ENCODE measurements at places on chromosomes 12 and 14. TPM values are rescaled to one million over a fixed set of nuclear protein-coding genes. Genes with fewer than 3 reads are reported as not detected.

MYH6 gene
- not detected for total RNA-seq

HCAR1 gene
- 0.46 TPM for total RNA-seq

RPGRIP1 gene
- 0.07 TPM for total RNA-seq

OTX2 gene
- total RNA-seq: not detected

CCER1 gene
- not detected for total RNA-seq

CD163L1 gene
- 1.7 TPM for total RNA-seq

RD3L gene
- not detected for total RNA-seq

VWF gene
- 0.06 TPM for total RNA-seq

PRB4 gene
- not detected for total RNA-seq

HOXC6 gene
- total RNA-seq: 3.2 TPM

CLEC2A gene
- total RNA-seq: not detected

KRT77 gene
- not detected for total RNA-seq

CIROP gene
- total RNA-seq: not detected

ASCL1 gene
- not detected for total RNA-seq

CEP170B gene
- 28.9 TPM for total RNA-seq

AVPR1A gene
- total RNA-seq: 0.29 TPM

HNRNPA1 gene
- 1,064 TPM for total RNA-seq

- DNase-seq: no peak
Measured at GRCh38 chr14:104657101-104657524, 32.3 kb upstream of the INF2 start.

GRCh38 chr14:61257469-61258057, 23.6 kb downstream of the TMEM30B start:
- no peak for DNase-seq

DNA sequence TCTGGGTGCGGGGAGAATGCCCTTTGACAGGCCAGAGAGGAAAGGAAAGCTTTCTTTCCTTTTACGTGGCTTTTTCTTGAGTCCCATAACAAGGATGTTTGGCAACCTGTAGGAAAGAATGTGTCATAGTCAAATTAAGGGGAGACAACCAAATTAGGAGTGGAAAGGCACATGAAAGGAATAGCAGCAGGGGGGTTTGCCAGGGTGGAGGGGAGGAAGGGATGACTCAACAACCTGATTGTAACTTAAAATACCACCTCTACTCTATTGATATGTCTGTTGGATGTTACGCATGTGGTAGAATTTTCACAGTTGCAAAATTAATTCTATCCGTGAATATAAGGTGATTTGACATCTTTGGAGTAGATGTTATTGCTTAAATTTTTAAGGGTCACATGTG, 28.5 kb upstream of the MYBPC1 start:
- DNase-seq: no peak

DNA sequence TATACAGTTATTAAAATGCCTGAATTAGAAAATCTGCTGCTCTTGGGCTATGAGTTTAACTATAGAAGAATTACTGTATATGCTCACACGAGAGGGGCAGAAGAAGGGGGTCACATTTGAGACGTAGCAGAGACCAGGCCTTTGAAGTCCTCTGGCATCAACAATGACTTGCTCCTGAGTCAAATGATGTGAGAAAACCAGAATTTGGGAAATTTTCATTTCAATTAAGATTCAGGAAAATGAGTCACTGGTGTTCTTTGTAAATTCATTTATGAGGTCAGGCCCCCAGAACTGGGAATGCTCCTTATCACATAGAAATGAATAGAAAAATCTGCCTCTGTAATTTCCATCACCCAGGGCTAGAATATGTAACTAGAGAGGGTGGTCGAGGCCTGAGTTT, 92.9 kb downstream of the APAF1 start:
- no peak for DNase-seq

DNA sequence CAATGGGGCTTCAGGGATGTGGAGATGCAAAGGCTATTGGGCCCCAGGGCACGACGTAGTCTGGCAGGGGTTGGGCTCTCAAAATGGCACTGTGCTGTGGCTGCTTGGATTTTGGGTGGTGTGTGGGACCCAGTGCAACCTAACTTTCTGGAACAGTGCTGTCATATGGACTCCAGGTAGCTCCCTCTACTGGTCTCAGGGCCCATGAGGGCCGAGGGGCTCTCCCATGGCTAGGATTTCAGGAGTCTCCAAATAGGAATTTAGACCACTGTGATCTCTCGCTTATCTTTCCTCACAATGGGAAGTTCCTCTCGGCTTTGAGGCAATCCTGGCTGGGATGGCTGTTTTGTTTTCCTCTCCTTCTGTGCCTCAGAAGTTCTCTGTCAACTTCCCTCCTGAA, 68.2 kb upstream of the MUCL1 start:
- DNase-seq: no peak

- no peak for DNase-seq
Measured at GRCh38 chr14:20490563-20490962, 14.8 kb upstream of the RNASE10 start.

DNA sequence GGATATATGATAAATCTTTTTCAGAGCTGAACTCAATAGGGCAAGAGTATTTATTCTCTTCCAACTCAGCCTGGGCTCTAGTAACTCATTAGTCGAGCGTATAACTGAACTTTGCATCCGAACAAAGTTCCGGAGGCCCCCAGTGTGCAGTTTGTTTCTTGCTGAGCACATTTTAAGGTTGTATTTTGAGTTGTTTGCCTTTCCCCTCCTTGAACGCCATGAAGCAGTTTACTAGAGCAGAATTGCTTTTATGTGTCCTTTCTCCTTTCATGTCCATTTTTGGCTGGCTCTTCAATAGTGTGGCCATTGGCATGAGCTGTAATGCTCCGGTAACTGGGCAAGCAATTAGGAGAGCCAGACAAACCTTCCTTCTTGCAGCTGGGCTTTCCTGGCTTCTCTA, 105.3 kb downstream of the WIF1 start:
- DNase-seq: no peak

GRCh38 chr12:43676183-43676813, 82.3 kb downstream of the PUS7L start:
- no peak for DNase-seq

DNA sequence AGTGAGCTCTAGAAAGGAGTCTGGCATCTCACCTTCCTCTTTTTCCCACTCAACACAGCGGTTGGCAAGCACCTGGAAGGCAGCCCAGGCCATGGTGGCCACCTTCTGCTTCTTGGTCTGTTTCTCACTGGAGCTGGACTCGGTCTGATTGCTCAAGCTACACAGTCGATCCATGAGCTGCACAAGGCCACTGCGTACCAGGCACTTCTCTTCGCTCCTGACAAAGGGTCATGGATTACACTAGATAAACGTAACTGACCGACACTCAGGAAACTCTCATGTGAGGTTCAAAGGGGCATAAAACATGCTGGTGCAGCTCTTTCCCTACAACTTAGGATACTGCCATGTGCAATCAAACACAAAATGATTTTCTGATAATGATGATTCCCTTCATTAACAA, 113.7 kb downstream of the TRAFD1 start:
- no peak for DNase-seq

DNA sequence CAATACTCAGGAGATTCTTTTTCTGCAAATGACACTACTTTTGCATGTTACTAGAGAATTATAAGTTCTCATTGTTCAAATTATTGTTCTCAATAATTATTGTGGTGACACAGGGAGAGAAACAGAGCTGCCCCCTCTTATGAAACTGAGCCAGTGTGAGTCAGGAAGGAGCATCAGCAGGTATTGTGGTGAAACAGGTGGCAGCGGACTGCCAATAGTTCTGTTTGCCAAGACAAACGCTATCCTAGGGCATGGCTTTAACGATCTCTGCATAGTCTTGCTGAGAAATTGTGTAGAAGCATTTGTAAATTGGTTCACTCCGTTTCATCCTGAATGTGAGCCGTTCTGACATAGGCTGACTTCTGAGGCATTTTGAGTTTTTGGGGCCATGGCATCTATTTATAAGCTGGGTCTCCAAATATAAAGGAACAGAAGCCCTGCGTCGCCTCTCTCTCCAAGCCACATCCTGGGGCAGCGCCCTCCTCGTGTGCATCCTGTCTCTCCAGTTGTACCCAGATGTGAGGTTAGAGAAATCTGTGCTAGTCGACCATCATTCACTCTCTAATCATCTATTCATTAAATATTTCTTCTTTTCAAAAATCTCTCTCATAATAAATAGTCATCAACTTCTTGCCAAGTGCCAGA, 15.8 kb upstream of the PPP4R4 start:
- DNase-seq: no peak

GRCh38 chr14:91749868-91750267, 18.0 kb upstream of the CATSPERB start:
- DNase-seq: no peak

DNA sequence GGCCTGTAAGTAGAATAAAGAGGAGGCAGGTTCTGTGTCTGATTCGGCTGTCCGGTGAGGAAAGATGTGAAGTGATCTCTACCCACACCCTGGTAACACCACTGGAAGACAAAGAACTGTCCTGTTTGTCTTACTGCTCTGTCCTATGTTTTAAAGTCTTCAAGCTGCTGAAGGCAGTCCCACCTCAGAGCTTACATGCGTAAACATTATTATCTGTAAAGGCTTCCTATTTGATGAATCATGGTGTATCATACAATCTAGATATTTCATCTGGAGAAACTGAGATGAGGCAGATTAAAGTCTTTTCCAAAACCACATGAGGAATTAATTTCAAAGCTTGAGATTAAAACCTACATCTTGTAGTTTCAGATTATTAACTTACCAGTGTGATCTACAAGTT, 427.6 kb downstream of the ZFP36L1 start:
- DNase-seq: no peak

- no peak for DNase-seq
Measured at GRCh38 chr12:19778797-19779196, 339.5 kb downstream of the AEBP2 start.

DNA sequence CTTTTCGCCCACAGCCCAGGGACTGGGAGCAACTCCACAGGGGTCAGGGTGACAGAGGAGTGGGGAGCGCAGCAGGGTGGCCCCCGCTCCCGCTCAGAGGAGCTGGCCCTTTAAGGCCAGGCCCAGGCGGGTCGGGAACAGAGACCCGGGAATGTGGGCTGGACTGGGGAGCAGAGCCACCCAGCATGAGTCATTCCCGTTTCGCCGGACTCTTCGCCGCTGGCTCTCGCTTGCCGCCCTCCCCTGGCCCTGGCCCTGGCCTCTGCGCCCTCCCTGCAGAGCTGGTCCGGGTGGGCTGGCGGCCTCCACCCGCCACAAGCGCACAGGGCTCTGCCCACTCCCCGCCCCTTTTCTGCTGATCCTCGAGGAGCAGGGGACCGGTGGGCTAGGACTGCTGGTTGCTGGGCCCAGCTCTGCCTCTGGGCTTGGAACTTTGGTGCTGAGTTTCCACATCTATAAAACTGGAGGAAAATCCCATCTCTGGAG, 92.8 kb downstream of the NINJ2 start:
- DNase-seq: no peak

GRCh38 chr12:105084251-105085250, at the start of gene ALDH1L2:
TSS of gene ALDH1L2 (minus strand) at chr12:105084458. CDS start at chr12:105084436, 22 bp downstream.
- DNase-seq: no peak

GRCh38 chr14:67978749-67979148, 159.2 kb downstream of the RAD51B start:
- DNase-seq: no peak

- DNase-seq: no peak
Measured at GRCh38 chr12:50611021-50611744, 106.4 kb downstream of the DIP2B start.

GRCh38 chr12:72829838-72830237, 557.7 kb downstream of the TRHDE start:
- DNase-seq: no peak

DNA sequence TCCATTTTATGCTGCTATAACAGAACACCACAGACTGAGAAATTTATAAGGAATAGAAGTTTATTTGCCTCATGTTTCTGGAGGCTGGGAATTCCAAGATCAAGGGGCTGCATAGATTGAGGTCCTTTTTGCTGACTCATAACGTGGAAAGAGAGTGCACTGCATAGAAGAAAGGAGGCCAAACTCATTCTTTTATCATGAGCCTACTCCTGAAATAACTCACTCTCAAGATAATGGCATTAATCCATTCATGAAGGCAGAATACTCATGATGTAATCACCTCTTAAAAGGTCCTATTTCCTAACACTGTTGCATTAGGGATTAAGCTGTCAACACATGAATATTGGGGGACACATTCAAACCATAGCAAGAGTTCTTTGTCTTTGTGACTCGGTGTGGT, 60.0 kb upstream of the FBXO33 start:
- DNase-seq: peak; percentile 75

- DNase-seq: no peak
Measured at GRCh38 chr14:55593698-55594097, 13.7 kb downstream of the KTN1 start.

DNA sequence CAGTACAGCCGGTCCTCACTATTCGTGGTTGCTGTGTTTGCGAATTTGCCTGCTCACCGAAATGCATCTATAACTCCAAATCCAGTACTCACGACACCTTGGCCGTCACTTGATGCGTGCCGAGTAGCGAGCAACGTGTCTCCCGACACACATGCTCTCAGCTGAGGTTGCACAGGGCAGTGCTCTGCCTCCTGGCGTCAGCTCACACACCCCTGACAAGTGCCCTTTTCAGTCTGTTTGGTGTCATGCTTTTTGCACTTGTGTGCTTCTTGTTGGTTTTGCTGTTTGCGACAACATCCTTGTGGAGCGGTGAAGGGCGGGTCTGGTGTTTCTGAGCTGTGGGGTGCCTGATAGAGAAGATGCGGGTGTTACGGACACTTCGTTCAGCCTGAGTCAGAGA, 110.4 kb upstream of the RFLNA start:
- no peak for DNase-seq

DNA sequence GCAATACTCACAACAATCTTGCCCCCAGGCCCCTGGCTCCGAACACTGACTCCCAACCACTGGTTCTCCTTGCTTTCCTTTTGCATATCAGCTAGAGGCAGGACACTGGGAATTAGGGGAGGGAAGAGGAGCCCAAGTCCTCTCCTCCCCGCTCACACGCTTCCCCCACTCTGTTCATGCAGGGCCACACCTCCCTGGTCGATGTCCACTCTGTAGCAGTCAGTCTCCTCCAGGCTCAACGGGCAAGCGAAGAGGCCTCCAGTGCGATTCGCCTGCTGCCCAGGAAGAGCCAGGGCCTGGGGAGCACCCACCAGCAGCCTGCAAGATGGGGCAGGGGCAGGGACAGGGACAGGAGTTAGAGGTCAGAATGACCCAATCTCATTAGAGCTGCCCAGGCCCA, 4.8 kb downstream of the ITGA7 start:
- no peak for DNase-seq

DNA sequence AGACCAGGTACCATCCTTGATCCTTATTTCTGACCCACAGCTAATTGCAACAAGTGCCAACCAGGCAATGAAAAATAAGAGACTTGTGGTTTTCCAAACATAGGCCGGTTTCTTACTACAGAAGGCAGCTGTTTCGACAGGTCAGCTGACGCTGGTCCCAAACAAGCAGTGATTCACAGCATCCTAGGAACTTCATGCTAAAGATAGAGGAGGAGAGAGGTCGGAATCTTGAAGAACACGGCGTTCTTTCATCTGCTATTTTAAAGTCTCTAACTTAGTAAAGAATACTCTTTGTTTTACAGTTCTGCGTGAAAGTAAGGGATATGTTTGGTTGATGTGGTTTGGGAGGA, 28.1 kb upstream of the ADGRD1 start:
- no peak for DNase-seq

DNA sequence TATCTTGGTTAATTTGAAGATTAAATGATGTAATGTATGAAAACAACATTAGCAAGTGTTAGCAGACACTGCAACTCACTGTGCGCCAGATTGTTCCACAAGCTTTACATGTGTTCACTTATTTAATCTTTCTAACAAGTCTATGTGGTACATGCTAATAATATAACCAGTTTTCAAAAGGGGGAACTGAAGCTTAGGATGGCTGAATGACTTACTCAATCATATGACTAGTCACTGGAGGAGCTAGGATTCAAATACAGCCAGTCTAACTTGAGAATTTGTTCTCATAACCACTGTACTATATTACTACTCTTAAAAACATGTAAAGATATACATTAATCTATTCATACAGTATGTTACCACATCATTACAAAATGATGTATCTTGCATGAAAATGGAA, 60.5 kb upstream of the LRIG3 start:
- no peak for DNase-seq
